ENCODE measurements at places on chromosomes 7 and 10. TPM values are rescaled to one million over a fixed set of nuclear protein-coding genes. Genes with fewer than 3 reads are reported as not detected.

The H2BK1 gene
- 3.8 TPM for total RNA-seq

GRCh38 chr10:79274279-79275104 lies 72.8 kb upstream of the PPIF start:
- H3K4me1 ChIP-seq: no peaks in the 10 kb centered on the region
- no peaks in the 10 kb centered on the region for H3K27me3 ChIP-seq
- H3K4me3 ChIP-seq: no peak overlapping the region
- no peak for DNase-seq
- H3K36me3 ChIP-seq: peaks cover 8% of the 10 kb centered on the region

DNA sequence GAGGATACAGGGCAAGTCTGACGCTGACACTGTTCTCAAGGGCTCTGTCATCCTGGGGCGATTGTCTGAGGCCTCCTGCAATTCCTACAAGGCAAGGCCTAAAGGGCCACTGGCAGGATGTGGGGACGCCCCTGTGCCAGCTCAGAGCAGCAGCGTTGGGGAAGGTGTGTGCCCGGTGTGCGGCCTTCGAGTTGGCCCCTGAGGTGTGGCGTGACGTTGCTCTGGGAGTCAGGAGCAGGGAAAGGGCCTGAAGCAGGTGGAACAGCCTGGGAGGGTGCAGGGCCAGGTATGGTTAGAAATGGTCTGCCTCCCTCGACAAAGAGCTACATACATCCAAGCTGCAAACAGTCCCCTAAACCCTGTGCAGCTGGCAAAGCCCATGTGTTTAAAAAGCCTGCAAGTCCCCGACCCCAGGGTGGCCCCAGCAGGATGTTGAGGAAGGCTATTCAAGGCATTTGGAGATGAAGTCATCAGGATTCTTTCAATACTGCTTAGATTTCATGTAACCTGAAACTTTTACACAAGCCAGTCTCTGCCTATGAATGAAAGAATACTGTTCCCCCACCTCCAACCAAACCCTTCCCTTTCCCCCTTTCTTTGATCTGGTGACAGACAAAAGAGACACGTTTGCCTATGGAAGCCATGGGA lies 142.5 kb upstream of the TNS3 start:
- no peak overlapping the region for H3K4me3 ChIP-seq
- no peaks in the 10 kb centered on the region for H3K27me3 ChIP-seq
- no peak for DNase-seq
- no peaks in the 10 kb centered on the region for H3K4me1 ChIP-seq

DNA sequence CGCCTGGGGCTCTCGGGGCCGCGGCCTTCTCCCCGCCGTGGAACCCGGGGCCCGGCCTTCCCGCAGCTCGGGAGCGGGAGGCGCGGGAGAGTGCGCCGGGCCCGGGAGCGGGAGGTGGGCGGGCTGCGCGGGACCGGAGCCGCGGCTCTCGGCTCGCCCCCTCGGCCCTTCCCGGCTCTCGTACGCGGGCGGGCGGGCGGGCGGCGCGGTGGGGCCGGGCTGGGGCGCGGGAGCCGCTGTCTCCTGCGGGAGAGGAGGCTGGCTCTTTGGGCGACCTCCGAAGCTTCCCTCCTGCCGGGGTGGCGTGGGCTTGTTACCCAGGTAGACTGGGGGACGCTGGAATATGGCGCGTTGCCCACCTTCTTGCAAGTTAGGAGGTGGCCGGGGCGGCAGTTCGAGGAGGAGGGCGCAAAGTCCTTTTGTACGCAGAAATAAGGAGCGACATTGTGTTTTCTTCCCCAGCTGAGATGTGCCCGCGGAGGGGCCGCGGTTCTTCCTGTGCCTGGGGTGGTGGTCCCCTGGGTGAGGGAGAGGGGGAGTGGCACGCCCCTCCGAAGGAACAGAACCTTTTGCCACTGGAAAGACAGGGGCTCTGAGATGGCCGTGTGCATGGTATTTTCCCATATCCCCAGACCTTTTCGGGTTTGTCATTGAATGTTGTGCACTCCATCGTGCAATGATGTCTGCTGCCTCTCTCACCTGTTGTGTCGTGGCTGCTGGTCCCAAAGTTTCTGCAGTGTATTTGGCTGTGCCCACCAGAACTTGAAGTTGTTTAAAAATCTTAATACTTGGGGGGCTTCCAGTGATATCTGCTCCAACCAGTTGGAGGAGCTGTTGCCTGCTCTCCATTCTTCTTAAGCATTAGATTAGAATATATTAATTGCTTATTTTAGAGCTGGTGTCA lies 844 bp downstream of the NRF1 start:
- H3K4me1 ChIP-seq: peaks cover 52% of the 10 kb centered on the region
- H3K27me3 ChIP-seq: no peaks in the 10 kb centered on the region
- peak; percentile 64 for DNase-seq
- H3K27ac ChIP-seq: peak overlapping the region; percentile 81
- no peaks in the 10 kb centered on the region for H3K36me3 ChIP-seq

DNA sequence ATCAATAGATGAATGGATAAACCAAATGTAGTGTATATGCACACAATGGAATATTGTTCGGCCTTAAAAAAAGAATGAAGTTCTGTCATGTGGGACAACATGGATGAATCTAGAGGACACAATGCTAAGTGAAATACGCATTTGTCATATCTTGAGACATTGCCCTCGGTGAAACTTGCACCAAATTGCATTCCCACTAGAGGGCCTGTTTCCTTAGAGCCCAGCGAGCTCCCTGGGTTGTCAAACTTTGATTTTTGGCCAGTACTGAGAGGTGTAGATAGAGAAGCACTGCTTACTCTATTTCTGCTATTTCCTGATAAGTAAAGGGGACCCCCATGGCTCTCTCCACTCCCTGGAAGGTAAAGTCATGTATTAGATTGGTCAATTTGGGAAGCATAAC lies 157.1 kb downstream of the GPAM start:
- no peaks in the 10 kb centered on the region for H3K27me3 ChIP-seq
- H3K27ac ChIP-seq: no peak overlapping the region
- H3K4me1 ChIP-seq: no peaks in the 10 kb centered on the region
- no peaks in the 10 kb centered on the region for H3K36me3 ChIP-seq
- DNase-seq: no peak

DNA sequence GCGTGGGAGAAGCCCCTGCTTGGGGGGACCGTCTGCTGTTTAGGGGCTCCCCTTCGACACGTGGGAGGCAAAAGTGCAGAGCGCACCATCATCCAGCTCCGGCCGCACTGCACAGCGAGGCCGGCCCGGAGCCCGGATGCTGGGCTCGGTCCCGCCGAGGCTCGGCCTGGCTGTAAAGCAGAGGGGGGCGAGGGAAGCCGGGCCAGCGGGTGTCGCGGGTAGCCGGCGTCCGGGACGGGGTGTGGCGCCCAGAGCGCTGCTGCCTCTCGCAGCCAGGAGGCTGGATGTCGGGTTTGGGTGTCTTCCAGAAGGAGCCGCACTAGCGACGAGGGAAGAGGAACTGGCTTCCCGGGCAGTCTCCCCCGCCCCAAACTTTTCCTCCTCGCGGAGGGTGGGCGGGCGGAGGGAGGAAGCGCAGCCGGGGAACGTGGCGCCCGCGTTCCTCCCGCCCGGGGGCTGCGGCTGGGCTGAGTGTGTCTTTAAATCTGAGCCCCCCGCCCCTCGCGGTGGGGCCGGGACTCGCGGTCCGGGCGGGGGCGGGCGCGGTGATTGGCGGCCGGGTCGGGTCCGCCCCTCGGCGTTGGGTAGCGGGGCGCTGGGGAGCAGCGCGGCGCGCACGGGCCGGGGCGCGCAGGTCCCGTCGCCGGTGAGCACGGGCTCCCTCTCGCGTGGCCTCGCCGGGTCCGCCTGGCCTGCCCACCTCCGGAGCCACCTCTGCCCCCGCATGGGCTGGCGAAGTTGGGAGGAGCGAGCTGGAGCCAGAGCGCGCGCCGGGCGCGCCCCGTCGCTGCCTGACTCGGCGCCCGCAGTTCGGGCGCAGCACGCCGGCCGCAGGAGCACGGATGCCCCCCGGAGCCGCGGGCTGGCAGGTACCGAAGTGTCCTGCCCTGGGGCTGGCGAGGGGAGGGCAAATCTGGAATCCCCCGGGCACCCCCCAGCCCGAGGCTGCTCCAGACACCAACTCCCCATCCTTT lies at the start of gene PALD1:
TSS of gene PALD1 (plus strand) at position 577 of the 974 bp plus-strand sequence. CDS start 47,185 bp downstream, outside the sequence.
- H3K36me3 ChIP-seq: no peaks in the 10 kb centered on the region
- peaks cover 45% of the 10 kb centered on the region for H3K4me1 ChIP-seq
- peaks cover 2% of the 10 kb centered on the region for H3K27me3 ChIP-seq
- peak; percentile 21 for DNase-seq
- H3K4me3 ChIP-seq: no peak within 1 kb of the TSS

DNA sequence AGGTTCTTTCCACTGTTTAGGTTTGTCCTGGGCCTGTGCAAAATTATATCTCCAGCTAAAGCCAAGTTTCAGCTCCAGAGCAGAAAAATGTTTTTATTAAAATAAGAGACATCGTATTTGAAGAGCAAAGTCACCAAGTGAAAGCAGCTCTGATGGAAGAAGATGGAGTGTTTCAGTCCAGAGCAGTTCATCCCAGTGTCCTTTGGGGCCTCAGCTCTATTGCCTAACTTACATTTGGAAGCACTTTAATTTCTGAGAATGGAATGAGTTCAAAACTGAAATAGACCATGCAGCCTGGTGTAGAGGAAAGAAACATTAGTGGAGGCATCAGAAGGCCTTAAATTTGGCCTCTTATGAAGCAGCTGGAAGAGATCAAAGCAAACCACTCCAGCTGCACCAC lies 545.2 kb downstream of the SORCS1 start:
- no peaks in the 10 kb centered on the region for H3K36me3 ChIP-seq
- no peak overlapping the region for H3K27ac ChIP-seq
- no peaks in the 10 kb centered on the region for H3K4me1 ChIP-seq
- no peak overlapping the region for H3K4me3 ChIP-seq
- H3K27me3 ChIP-seq: no peaks in the 10 kb centered on the region

GRCh38 chr7:139825666-139826290 lies 3.3 kb upstream of the TBXAS1 start:
- no peaks in the 10 kb centered on the region for H3K27me3 ChIP-seq
- H3K4me1 ChIP-seq: peaks cover 16% of the 10 kb centered on the region
- no peak overlapping the region for H3K27ac ChIP-seq
- H3K36me3 ChIP-seq: no peaks in the 10 kb centered on the region

DNA sequence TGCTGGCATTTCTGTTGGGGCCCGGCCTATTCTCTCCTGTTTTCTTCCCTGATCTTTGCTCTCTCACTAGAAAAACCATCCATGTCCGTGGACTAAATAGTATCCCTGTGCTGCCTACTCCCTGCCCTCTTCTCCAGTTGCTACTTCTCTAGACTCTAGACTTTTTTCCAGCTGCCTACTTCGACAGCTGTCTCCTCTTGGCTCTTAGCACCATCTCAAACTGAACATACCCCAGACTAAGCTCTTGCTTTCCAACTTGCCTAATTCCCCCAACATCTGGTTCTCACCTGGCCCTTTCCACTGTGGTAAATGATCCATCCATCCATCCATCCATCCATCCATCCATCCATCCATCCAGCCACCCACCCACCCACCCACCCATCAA lies 19.5 kb downstream of the ADCYAP1R1 start:
- H3K4me1 ChIP-seq: no peaks in the 10 kb centered on the region
- no peak overlapping the region for H3K27ac ChIP-seq
- H3K4me3 ChIP-seq: no peak overlapping the region
- H3K27me3 ChIP-seq: no peaks in the 10 kb centered on the region
